HTR-8/SVneo (cell line): ENCODE measurements at places on chromosomes 12 and 14.

DNA sequence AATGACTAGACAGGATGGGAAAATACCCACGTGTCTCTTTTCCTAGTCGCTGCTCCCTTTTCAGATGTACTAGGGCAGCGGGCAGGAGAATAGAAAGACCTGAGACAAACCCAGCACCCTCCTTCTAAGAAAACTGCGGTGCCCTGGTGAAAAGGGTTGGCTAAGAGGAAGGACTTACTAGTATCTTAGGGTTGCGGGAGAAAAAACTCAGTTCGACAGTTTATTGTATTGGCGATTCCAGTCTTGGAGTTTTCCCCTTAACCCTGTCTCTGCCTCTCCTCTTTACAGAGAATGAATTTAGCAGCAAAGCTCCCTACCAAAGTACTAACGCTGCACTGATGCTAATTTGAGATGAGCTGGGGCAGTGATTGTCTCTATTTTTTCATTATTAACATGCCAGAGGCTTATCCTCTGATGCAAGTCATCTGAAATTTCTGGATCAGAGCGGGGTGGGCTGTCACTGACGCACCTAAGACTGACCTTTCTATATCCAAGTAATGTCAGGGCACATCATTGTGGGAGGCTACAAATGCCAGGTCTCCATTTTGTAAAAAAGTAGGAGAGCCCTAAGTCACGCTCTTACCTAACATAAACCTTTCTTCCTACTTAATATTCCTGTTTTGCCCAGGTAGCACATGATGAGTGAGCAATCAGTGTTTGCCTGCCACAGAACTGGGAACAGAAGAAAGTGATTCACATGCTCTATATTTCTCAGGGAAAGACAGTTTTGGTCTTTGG lies 916 bp upstream of the PAWR start:
- DNase-seq = peak; percentile 50

GRCh38 chr14:29814156-29815015 lies 113.3 kb downstream of the PRKD1 start:
- no peak for DNase-seq

DNA sequence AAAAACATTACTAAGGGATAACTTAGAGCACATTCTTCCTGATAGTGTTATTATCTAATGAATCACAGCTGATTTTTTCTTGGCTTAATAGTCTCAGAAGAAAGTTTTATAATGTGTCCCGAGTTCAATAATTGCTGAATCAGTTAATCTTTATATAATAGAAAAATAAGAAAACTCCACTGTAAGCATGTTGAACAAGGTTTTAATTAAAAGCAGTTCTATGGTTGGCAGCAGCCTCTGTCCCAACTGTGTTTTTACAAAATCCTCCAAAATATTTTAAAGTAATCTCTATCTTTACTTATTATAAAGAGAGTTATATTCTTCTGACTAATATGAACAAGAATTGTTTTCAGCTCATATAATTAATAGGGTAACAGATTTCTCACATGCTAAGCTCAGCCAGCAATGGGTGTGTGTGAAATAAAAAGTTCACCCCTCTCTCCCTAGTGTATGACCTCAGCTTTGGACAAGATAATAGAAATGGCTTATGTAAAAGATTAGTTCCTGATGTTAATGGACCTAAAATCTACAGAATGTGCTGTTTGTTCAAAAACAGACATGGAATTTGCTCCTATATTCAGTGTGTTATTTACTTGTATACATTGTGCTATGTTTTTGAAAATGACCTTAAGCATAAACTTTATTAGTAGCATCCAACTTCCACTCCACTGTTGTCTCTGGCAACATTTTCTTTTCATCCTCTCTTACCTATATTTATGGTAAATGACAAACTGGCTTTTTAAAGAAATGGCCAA lies 67.1 kb upstream of the DCN start:
- DNase-seq = no peak

DNA sequence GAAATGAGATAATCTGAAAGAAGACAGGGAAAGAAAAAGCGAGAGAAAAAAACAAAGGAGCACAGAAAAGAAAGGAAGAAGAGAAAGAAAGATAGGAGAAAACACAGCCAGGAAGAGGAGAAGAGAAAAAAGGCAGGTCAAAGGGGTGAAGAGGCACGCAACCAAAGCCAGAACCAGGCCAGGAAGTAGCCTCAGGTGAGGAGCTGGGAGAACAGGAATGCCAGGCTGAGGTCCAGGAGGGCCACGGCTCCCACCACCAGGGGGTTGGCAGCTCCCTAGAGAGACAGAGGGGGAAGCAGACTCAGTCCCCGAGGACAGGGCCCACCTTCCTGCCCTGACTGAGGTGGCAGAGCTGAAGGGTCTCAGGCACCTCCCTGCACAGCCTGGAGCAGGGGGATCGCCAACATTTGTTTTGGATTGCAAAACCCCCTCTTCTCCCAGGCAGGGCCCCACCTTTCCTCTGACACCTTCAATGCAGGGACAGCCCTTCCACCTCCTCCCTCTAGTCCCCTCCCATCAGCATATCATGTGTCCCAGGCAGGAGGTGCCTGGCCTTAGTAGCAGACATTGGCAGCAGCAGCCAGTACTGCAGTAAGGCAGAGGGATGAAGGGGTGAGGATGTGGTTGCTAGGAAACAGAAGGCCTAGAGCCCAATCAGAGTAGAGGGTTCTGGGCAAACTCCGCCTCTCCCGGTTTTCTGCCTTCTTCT lies 2.0 kb upstream of the AP1G2 start:
- DNase-seq = no peak

DNA sequence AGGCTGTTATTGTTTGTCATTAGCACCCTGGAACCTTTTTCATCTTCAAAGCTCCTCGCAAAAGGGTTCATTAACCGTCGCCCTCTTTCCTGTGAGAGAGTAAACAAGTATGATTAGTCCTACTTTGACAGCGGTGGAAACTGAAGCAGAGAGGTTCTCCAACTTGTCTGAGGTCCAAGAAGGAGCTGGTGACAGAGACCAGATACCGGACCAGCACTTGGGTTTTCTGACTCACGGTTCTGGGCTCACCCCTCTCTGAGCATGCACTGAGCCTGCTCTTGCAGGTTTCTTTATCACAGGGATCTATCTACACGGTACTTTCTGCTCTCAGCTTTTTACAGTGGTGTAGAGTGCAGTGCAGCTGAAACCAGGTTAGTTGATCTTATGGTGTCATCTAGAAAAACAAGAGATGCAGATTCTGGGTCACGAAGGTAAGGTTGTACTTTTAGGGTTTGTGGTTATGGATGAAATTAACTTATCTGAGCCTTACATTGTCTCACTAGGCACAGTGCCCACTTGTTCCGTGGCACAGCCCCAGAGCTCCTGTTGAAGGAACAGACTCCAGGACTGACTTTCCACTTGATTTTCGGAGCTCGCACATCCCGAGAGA lies 62.1 kb downstream of the PPP2R5C start:
- no peak for DNase-seq

DNA sequence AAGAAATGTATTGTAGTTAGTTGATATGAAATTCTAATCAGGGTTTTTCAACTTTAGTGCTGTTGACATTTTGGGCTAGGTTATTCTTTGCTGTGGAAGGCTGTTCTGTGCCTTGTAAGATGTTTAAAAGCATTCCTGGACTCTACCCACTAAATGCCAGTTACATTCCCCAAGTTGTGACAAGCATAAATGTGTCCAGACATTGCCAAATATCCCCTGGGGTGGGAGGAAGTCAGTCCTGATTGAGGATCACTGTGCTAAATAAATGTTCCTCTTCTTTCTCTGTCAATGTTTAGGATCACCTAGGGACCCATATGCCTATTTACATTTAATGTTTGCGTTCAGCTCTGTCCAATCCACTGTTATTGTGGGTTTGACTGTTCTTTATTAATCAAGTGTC lies 268.3 kb downstream of the TMTC2 start:
- no peak for DNase-seq

GRCh38 chr12:65200007-65200665 lies 30.8 kb downstream of the LEMD3 start:
- DNase-seq = no peak

GRCh38 chr12:82082501-82082900 lies 275.7 kb downstream of the CCDC59 start:
- no peak for DNase-seq

- no peak for DNase-seq
Measured at GRCh38 chr12:91640021-91640420, 457.4 kb upstream of the DCN start.

DNA sequence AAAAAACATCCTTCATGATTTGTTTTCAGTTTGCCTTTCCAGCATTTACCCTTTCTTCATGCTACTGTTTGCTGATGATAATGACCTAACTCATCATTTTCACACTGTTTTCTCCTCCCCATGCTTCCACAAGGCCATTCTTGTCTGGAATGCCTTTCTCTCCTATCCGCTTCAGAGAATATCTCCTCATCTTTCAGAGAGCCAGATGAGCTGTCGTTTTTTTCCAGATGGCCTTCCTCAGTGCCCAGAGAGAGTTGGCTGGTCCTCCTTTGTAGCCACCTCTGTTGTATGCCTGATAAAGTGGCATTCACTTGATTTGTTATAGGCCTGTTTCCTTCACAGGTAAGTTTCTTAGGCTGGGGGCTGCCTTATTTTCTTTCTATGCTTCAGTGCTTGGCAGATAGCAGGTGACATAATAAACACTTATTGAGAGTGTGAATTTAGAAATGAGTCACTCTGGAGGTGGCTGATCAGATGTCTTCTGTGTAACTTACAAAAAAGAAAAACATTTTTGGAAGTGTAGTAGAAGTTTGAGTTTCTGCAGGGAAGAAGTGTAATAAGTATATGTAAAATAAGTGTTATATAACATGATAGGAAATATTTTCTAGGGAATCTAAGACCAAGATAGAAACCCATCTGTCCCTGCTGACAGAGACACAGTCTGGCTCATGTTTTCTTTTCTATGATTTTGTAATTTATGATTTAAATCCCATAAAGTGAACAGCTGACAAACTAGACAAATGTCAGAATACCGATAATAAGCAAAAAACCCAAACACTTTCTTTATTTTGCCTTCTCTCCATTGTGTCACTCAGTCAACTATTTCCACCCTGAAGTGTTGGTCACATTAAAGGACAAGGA lies 174.5 kb downstream of the DACT1 start:
- DNase-seq = no peak

- DNase-seq = no peak
Measured at GRCh38 chr12:113478351-113479011, 6.8 kb upstream of the LHX5 start.

DNA sequence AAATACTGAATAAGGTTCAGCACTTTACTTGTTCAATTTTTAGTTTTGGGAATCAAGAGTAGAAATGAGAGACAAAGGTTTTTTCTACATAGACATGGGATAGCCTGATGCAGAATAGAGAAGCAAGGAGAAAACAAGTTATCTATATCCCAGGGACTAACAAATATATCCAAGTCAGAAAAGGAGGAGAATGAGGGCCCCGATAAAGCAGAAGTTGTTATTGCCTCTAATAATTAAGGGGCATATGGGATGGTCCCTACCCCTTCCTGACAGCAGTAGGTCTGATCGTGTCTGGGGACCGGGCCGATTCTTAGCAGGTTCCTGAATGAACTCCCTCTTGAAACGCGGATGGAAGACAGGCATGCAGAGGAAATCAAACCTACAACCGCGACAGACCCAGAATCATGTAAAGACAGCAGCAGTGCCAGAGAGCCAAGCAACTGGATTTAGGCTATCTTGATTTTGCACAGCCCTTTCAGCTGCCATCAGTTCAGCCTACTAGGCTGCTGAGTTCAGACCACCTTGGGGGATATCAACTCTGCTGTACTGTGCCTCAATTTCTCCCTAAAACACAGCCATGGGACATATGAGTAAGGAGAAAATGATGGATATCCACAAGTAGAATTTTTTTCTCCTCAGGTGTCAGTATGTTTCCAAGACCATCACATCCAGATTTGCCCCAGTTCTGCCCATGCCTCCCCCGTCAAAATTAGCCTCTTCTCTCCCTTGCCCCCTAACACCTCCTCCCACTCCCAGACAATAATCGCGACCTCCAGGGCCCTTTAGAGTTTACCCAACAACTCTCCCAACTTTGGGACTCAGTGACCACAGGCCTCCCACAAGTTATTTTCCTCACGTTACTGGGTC lies 706 bp downstream of the PRMT5 start:
- DNase-seq = no peak

- DNase-seq = no peak
Measured at GRCh38 chr12:11768233-11768965, 118.9 kb downstream of the ETV6 start.

DNA sequence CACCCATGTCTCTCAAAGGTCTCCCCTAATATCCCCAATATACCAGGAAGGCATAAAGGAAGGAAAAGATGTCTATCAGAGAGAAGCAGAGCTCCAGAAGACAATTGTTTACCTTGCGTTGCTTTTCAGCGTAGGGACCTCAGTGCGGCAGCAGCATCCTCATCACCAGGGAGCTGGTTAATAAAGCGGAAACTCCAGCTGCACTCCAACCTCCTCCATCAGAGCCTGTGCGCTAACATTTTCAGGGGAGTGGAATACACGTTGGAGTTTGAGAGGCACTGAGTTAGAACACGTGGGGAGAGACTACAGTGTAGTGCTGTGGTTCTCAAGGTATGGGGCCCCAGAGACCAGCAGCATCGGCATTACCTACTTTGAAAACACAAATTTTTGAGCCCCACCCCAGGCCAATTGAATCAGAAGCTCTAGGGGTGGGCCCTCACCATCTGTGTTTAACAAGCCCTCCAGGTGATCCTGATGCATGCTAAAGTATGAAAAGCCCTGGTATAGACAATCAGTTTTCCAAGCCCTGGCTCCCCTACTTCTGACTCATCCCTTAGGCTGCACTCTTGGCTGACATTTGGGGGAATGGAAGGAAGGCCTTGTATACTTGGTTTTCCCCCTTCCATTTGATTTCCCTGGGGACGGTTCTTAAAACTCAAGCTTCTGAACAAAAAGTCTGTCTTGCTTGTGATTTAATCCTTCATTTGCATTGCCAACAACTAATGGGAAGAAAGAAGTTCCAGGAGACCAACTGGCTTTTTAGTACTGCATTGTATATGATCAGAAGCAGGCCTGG lies 419.0 kb upstream of the CCDC196 start:
- no peak for DNase-seq

DNA sequence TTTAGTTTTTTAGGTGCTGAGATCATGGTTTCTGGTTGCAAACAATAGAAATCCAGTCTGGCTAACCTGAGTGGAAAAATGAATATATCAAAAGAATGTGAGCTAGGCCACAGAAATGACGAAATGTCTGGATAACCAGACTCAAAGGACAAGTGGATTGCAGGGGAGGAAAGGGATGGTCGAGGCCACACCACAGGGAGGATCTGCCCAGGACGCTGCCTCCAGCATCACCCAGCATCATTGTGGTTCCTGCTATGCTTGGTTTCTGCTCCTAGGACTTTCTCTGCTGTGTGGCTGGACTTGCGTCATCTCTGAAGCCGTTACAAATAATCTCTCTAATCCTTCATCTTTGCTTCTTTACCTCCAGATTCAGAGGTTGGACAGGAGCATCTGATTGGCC lies 80.4 kb downstream of the TTC8 start:
- no peak for DNase-seq
